Fibroblast of skin of right quadriceps (primary cell): ENCODE measurements at places on chromosomes 1 and 21.

DNA sequence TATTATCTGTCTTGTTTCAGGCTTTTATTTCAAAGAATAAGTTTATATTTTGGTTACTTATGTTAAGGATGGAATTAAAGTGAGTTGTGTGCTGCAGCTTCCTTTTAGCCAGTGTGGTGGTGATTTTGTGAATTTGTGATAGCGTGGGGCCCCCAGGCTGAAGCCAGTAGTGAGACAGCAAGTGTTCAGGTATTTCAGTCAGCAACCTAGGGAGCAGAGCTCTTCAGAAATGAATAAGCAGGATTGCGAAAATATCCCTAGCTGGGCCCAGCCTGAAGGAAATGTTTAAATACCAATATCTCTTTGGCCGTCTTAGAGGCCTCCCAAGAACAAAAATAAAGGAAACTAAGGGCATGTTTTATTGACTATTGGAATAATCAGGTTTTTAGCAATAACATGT is 150.8 kb upstream of the C1orf105 start:
- DNase-seq: peak; percentile 71

GRCh38 chr1:52767596-52768280 is 41.5 kb downstream of the ZYG11B start:
- no peak for DNase-seq

DNA sequence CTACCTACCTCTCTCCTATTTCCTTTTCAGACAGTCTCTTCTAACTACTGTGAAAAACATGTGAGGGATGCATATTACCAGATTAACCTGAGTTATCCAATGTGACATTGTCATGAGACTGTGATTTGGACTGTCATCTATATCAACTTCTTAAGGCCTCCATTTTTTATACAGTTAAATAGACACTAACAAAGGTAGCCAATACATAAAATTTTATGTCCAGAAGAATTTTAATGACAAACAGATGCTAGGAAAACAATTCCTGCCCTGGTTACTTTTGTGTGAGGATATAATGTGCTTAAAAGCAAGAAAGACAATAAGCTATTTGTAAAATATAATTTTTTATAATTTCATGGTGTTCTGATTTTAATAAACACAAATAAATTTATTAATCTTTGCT is 136.2 kb downstream of the DPYD start:
- DNase-seq: no peak

DNA sequence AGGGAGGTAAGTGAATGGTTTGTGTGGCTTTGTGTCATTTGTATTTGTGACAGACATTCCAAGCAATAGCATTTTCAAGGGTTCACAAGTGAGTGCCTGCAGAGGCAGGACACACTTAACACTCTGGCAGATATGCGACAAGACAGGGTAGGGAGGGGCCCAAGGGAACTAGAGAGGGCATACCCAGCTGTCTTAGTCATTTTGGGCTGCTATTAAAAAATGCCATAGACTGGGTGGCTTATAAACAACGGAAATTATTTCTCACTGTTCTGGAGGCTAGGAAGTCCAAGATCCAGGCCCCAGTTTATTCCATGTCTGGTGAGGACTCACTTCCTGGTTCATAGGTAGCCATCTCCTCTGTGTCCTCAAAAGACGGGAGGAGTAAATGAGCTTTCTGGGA is 137.4 kb downstream of the FGGY start:
- DNase-seq: peak; percentile 68

GRCh38 chr21:36076878-36077655 is 7.2 kb downstream of the CBR1 start:
- DNase-seq: no peak

GRCh38 chr1:55067022-55067778 is 27.9 kb downstream of the PCSK9 start:
- no peak for DNase-seq

DNA sequence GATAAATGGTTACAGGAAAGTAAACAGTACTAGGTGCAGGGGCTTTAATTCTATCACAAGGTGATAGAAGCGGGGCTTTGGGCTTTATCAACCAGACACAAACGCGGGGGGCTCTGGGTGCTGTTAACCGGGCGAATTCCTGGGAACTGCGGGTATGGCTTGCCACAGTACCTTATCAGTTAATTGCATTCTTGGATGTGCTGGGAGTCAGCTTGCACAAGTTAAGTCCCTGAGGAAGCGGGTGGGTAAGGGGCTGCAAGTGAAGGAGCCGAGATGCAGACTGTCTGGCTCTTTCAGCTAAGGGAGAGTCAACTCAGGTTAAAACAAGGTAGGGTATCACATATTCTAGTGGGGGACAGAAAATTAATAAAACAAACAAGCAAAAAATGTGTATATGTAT is 661 bp downstream of the GBP4 start:
- no peak for DNase-seq

GRCh38 chr1:221192055-221192454 is 312.8 kb downstream of the HLX start:
- no peak for DNase-seq

- DNase-seq: no peak
Measured at GRCh38 chr1:29258976-29259801, 22.9 kb downstream of the PTPRU start.

GRCh38 chr1:61605607-61606321 is 119.2 kb downstream of the TM2D1 start:
- DNase-seq: peak; percentile 55

- DNase-seq: no peak
Measured at GRCh38 chr1:98557895-98558294, 103.6 kb upstream of the SNX7 start.
